ENCODE measurements at places on chromosomes 3 and 15. TPM values are rescaled to one million over a fixed set of nuclear protein-coding genes. Genes with fewer than 3 reads are reported as not detected.

DNA sequence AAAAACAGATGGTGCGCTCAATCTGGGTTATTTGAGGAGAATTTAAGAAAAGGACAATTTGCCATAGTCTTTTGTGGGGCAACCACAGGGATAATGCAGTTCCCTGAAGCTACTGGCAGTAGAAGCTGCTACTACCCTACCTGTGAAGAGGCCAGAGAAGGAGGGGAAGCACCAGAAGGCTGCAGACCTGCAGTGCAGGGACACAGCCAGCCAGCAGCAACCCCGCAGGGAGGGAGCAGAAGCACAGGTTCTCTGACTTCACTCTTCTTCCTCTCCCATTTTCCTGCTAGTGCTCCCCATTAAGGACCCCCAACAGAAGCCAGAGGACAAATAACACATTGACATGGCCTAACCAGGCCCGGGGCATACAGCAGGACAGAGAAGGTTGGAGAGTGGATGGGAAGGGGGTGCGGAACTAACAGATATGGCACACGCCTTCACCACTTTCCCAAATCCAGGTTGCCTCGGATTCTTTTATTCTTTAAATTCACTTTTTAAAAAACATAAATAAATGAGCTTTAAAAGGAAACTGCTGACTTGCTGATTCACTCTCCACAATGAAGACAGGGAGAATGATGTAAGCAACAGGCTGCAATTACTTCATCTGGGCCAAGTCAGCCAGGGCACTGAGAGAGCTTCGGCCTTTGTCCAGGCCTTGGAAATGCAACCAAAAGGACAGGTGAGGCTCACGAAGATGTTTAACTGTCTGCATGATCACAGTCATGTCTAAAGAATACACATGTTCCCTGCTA, 30.1 kb downstream of the POPDC2 start:
- no peak overlapping the region for H3K27ac ChIP-seq
- no peak for DNase-seq
- H3K36me3 ChIP-seq: no peaks in the 10 kb centered on the region
- H3K4me3 ChIP-seq: no peak overlapping the region
- peaks cover 33% of the 10 kb centered on the region for H3K4me1 ChIP-seq

- no peaks in the 10 kb centered on the region for H3K36me3 ChIP-seq
- no peak for DNase-seq
- H3K27me3 ChIP-seq: peaks cover 42% of the 10 kb centered on the region
- no peak overlapping the region for H3K27ac ChIP-seq
- H3K4me3 ChIP-seq: no peak overlapping the region
Measured at GRCh38 chr3:126287171-126287535, 70.1 kb downstream of the KLF15 start.

- H3K27me3 ChIP-seq: no peaks in the 10 kb centered on the region
- peak overlapping the region; percentile 89 for H3K27ac ChIP-seq
- H3K4me3 ChIP-seq: no peak overlapping the region
- peak; percentile 46 for DNase-seq
- no peaks in the 10 kb centered on the region for H3K36me3 ChIP-seq
Measured at GRCh38 chr15:74319596-74320351, 47.7 kb downstream of the CYP11A1 start.

DNA sequence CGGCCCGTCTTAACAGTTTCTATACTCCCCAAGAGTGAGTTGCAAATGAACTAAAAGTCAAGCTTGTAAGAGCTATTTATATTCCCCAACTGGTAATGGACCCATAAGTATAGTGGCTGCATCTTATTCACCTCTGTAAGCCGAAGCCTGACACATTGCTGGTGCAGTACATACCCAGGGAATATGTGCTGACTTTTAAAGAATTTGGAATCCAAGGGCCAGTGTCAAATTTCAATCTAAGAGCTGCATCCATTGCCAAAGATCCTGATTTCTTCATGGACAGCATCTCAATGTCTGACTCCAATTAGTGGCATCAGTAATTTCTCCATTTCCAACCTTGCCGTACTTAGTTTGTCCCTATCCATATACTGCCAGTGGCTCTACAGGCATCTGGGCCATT, 42.0 kb downstream of the FRMD4B start:
- DNase-seq: no peak
- no peak overlapping the region for H3K4me3 ChIP-seq
- no peaks in the 10 kb centered on the region for H3K4me1 ChIP-seq
- no peak overlapping the region for H3K27ac ChIP-seq
- peaks cover 17% of the 10 kb centered on the region for H3K27me3 ChIP-seq

- no peak overlapping the region for H3K4me3 ChIP-seq
- peaks cover 4% of the 10 kb centered on the region for H3K4me1 ChIP-seq
- no peaks in the 10 kb centered on the region for H3K36me3 ChIP-seq
- no peaks in the 10 kb centered on the region for H3K27me3 ChIP-seq
Measured at GRCh38 chr3:17518189-17519059, 224.0 kb downstream of the TBC1D5 start.

DNA sequence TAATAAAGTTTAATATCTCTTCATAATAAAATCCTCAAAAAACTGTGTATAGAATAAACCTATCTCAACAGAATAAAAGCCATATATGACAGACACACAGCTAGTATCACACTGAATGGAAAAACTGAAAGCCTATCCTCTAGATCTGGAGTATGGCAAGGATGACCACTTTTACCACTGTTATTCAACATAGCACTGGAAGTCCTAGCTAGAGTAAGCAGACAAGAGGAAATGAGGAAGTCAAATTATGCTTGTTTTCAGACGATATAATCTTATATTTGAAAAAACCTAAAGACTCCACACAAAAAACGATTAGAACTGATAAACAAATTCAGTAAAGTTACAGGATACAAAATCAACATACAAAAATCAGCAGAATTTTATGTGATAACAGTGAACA, 57.4 kb upstream of the DIPK2A start:
- H3K4me3 ChIP-seq: no peak overlapping the region
- DNase-seq: no peak
- no peaks in the 10 kb centered on the region for H3K36me3 ChIP-seq
- H3K4me1 ChIP-seq: no peaks in the 10 kb centered on the region
- no peak overlapping the region for H3K27ac ChIP-seq

DNA sequence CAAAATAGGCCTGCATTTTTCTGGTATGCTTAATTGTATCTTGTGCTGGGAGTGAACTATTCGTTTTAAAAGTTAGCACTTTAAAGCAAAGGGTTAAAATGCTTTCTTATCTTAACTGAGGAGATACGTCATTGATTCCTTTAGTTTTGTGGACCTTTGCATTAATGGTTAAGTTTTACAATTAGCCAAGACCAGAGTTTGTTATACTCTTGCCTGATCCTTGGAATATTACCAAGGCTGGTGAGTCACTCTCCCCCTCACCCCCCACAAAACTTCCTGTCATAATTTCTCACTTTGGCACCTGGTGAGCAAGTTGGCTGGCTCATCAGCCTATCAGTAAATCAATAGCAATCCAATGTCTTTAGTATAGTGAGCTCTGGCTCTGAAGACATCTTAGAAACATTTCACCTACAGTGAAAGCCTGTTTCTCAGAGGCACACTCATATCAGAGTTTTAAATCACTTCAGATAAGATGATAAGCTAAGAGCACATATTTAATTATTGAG, 26.7 kb downstream of the SLC2A2 start:
- no peak overlapping the region for H3K27ac ChIP-seq
- H3K4me3 ChIP-seq: no peak overlapping the region
- no peaks in the 10 kb centered on the region for H3K36me3 ChIP-seq
- peaks cover 2% of the 10 kb centered on the region for H3K4me1 ChIP-seq
- DNase-seq: no peak

DNA sequence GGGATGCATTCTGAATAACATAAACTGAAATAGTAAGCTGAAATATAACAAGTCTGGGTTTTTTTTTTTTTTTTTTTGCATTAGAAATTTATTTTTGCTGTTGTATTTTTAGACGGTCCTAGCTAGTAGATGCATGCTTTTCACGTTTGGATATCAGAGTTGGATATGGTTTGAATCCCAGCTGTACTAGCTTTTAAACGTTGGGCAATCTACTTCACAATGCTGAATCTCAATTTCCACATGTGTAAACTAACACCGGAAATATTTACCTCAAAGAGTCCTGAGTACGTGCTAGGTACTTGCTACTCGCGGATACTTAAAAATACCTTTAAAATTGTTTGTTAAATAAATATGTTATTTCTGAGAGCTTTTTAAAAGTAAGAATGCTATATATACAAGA, 139.8 kb downstream of the BBX start:
- H3K4me1 ChIP-seq: peaks cover 11% of the 10 kb centered on the region
- H3K4me3 ChIP-seq: no peak overlapping the region
- H3K36me3 ChIP-seq: no peaks in the 10 kb centered on the region
- no peak overlapping the region for H3K27ac ChIP-seq
- no peak for DNase-seq

The MESP2 gene
- total RNA-seq: not detected

The ZNF660 gene
- total RNA-seq: 0.83 TPM

The GPR171 gene
- 124 TPM for total RNA-seq

The FMN1 gene
- 0.05 TPM for total RNA-seq

The SAMD7 gene
- not detected for total RNA-seq

The FBXL2 gene
- not detected for total RNA-seq

The EBLN2 gene
- total RNA-seq: 5.3 TPM

Measured in activated CD8-positive, alpha-beta T cell treated with anti-CD3 and anti-CD28 coated beads, Interleukin-2, amount 10 ng/mL, durations not matched to agents 7 days and 5 days (primary cell).